ENCODE measurements at places on chromosomes 4 and X.
A peak's percentile ranks its signal among the peaks of the same experiment; 100 is the strongest.

GRCh38 chrX:72479324-72480274 is 93.0 kb downstream of the HDAC8 start:
- DNase-seq = no peak

GRCh38 chr4:95023110-95023509 is 265.4 kb downstream of the BMPR1B start:
- DNase-seq = no peak

DNA sequence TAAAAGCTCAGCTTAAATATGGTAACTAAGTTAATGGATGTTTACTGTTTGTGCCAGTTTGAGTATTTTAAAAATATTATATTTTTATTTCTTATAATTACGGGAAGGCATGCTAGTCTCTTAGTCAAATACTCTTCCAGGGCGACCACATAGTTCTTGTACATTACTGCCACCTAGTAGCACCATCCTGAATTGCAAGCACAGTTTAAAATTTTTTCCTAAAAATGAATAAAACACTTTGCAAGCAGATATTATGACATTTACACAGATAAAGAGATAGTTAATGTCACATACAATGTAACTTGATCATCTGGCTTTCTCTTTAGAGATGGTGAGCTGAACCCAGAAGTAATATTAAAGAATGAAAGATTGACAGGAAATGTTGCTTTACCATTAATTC is 11.5 kb downstream of the NDP start:
- DNase-seq = no peak

- no peak for DNase-seq
Measured at GRCh38 chr4:23853986-23854660, 35.7 kb downstream of the PPARGC1A start.

- no peak for DNase-seq
Measured at GRCh38 chr4:112173593-112174558, 28.6 kb downstream of the FAM241A start.

DNA sequence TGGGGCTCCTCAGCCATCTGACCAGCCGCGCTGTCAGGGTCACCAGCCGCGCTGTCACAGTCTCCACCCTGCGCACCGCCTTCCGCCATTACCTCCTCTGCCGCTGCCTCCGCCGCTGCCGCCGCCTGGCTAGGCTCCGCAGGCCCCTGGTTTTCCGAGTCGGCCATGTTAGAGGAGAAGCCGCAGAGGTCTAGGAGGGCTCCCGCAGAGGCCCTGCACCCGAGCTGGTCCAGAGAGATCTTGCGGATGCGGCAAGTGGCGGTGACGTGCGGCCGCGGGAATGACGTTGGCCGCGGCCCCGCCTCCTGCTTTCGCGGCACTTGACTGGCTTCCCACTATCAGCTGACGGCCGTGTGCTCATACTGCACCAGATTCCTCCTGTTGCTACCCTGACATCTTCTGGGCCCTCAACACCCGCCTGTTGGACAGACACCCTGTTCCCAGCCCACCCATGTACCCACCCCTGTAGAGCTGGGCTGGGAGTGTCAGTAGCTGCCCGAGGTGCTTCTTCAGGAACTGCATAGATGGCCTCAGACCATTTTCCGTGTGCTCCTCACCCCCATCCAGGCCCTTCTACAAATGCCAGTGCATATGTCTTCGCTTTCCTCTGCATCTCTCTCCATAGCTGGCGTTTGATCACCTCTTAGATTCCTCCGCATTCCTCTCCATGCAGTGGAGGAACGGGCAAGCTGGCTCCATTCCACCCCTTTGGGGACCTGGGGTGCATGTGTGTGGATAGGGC is at the start of gene NAP1L5:
Gene NAP1L5, minus strand, starts transcription at position 242 of the 742 bp plus-strand sequence. Its CDS starts 75 bp downstream, at position 167.
- DNase-seq = no peak

- DNase-seq = no peak
Measured at GRCh38 chrX:140525448-140525847, 20.6 kb upstream of the SOX3 start.

GRCh38 chr4:116070283-116070682 is 956.9 kb upstream of the NDST4 start:
- no peak for DNase-seq

DNA sequence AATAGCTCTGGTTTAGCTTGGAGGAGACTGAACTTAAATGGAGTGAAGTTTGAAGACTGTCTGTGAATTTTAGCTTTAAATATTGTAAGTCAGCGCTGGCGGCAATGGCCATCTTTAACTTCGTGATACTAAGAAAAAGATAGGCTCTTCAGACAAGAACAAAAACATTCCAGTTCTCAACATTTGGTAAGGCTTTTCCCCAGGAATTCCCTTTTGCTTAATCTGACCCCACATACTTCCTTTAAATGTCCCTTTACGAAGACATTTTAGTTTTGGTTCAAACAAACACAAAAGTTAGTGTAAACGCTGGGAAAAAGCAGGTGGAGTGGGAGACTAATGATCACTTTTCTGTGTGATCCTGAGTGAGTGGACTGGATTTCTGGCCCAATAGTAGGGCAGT is 106.2 kb downstream of the MAML3 start:
- DNase-seq = no peak

DNA sequence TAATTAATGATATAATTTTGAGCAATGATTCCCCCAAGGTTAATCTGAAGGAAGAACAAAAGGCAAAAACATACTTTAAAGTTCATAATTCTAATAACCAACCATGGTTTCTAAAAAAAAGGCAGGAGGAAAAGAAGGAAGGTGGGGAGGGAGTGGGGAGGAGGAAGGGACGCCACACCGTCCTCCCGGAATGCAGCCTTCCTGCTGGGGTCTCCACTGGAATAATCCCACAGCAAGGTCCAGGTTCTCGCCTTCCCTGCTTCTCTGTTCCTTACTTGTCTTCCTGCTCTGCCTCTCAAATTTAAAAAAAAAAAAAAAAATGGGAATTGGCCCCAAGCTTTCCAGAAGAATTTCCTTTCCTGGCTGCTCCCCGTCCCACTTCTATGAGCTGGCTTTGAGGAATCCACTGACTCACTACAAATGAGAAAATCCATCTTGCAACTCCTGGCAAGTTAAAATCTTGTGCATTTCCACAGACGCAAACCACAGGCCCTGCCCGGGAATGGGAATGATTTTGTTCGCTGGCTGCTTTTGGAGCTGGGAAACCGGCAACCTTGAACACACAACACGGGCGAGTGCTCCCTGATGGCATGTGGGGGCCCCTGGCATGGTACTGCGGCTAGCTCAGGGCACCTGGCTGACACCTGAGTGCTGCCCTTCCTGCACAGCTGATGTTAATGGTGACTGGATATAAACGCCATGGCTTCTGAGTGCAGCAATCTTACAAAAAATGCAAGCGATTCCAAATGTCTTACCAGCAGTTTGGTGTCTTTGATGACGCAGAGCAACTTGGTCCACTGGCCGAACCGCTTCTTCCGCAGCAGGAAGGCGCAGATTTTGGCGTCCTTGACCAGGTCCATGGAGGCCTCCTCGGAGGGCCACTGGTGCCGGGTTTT is 97.0 kb downstream of the AFAP1 start:
- no peak for DNase-seq

GRCh38 chr4:42357325-42357724 is 40.0 kb upstream of the SHISA3 start:
- DNase-seq = no peak

GRCh38 chr4:187826725-187827124 is 168.8 kb upstream of the ZFP42 start:
- DNase-seq = no peak

DNA sequence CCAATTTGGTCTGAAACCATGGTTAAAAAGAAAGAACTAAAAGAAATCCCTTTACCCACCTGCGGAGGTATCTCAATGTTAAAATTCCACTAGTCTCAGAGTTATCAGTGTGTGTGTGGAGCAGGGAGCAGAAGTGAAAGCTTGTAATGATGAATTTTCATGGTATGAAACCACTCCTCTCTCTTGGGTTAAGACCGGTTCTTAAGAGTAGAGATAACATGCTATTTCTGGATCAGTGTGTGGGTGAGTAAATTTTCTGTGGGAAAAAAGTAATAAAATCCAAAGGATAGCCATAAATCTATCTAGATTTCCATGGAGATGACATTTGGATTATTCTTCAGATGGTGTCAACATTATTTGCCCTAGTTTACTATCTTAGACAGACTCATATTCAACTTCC is 3.2 kb downstream of the FGF13 start:
- no peak for DNase-seq

DNA sequence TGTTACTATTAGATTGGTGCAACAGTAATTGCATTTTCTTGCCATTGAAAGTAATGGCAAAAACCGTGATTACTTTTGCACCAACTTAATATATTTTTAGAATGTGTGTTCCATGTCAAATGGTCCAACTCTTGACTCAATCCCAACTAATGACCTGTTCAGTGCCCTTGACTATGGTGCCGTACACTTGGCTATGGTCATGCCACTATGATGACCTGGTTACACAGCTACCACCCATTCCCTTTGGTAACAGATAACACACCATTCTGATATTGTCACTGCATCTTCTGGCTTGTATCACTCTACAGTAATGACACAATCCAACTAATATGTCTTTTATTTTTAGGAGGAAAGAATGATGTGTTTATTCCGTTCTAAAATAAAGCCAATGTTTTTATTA is 469.4 kb downstream of the DMD start:
- no peak for DNase-seq

DNA sequence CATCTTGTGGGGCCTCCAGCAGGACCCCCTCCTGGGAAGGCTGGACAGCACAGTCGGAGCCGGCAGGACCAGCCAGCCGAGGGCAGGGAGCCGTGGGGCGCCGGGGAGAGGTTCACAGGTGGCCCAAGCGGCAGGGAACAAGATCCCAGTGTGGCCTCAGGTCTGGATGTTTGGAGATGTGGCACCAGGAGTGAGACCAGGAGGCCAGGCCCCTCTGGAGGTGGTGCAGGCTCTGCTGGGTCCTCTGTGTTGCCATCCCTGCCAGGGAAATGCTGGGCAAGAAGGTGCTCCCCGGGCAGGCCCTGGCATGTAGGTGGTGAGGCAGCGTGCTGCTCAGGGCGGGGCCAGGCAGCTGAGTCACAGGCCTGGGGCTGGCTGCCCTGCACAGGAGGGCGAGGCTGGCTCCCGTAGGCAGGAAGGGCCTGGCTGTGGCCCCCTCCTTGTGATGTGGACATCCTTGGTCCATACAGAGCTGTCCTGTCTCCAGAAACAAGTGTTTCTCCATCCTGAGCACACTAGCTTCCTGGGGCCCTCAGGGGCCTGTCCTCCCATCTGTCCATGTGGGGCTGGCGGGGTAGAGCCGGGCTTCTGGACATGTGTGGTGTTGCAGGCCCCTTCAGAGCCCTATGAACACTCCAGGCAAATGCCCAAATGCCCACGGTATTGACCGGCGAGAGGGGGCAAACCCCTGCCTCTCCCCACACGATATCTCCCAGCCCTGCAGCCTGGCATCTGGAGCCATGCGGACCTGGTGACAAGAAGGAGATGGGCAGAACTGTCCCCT is 4.8 kb upstream of the HGFAC start:
- no peak for DNase-seq

GRCh38 chr4:47486231-47486673 is 1.2 kb downstream of the ATP10D start:
- DNase-seq = no peak

DNA sequence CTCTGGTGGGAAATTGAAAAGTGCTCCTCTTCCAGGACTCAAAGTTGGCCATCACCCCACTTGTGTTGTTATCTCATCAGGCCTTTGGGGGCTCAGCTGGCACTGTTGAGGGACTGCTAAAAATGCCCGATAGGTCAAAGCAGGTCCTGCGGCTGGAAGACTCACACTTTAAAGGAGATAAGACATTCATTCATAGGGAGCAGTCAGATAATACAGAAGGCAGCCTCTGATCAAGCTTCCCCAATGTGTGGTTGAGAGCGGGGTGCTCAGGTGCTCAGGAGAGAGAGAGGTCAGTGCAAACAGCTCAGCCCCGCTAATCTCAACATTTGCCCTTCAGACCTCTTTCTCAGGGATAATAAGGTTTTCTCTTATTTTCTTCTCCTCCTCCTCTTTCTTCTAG is 70.3 kb downstream of the TMEM154 start:
- peak; percentile 77 for DNase-seq

GRCh38 chrX:46683048-46683447 is 75.9 kb downstream of the SLC9A7 start:
- DNase-seq = no peak

- DNase-seq = no peak
Measured at GRCh38 chr4:152565333-152565732, 29.4 kb upstream of the FBXW7 start.

GRCh38 chr4:109798866-109799265 is 2.9 kb downstream of the CFI start:
- no peak for DNase-seq

GRCh38 chr4:121098266-121098665 is 25.9 kb upstream of the NDNF start:
- no peak for DNase-seq

- no peak for DNase-seq
Measured at GRCh38 chr4:23577398-23577797, 312.4 kb downstream of the PPARGC1A start.

GRCh38 chrX:76183289-76184049 is 10.6 kb downstream of the PBDC1 start:
- DNase-seq = no peak

DNA sequence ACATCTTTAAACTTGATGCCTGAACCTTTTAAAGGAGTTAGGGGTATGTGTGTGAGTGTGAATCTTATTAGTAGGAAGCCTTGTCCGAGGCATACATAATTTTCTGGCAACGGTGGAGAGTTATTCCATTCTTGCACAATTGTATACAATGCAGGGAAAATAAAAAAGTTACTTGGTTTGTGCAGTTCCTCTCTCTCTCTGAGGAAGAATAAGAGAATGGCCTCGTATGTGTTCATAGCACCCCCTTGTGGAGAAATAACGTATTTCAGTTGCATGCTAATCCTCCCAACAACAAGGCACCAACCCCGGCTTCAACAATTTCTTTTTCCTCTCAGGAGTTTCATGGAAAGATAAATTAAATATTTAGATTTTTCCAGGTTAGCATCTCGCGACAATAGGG is 33.7 kb upstream of the FGF13 start:
- no peak for DNase-seq

Measured in vagina (tissue), 2 donors.